Activated naive CD8-positive, alpha-beta T cell treated with anti-CD3 and anti-CD28 coated beads, Interleukin-2, amount 10 ng/mL, durations not matched to agents 7 days and 5 days (primary cell): ENCODE measurements at places on chromosomes 11 and 22. TPM values are rescaled to one million over a fixed set of nuclear protein-coding genes. Genes with fewer than 3 reads are reported as not detected.
A peak's percentile ranks its signal among the peaks of the same experiment; 100 is the strongest.

Gene OR8G1
- total RNA-seq, result not detected

Gene PRRG4
- total RNA-seq, result 0.33 TPM

Gene CLDN5
- total RNA-seq, result not detected

Gene DGCR2
- 38.3 TPM for total RNA-seq

Gene GRAMD4
- total RNA-seq, result 20.2 TPM

Gene GLB1L2
- total RNA-seq, result 1.6 TPM

Gene OR52A1
- not detected for total RNA-seq

GRCh38 chr11:87394924-87395323 lies 357.2 kb downstream of the TMEM135 start:
- DNase-seq, result no peak

- DNase-seq, result peak; percentile 35
Observed at GRCh38 chr22:37259540-37260029, 15.5 kb upstream of the RAC2 start.

- no peak for DNase-seq
Observed at GRCh38 chr11:8871171-8871775, 39.7 kb upstream of the AKIP1 start.

GRCh38 chr11:124402326-124402922 lies 3.6 kb upstream of the OR8B3 start:
- DNase-seq, result peak; percentile 30

- DNase-seq, result no peak
Observed at GRCh38 chr11:101863361-101863760, 51.4 kb upstream of the CEP126 start.

- DNase-seq, result no peak
Observed at GRCh38 chr11:44716256-44716655, 10.5 kb upstream of the TSPAN18 start.

- DNase-seq, result no peak
Observed at GRCh38 chr11:90500922-90501568, 278.2 kb upstream of the CHORDC1 start.

GRCh38 chr11:87600938-87601337 lies 563.2 kb downstream of the TMEM135 start:
- DNase-seq, result no peak

DNA sequence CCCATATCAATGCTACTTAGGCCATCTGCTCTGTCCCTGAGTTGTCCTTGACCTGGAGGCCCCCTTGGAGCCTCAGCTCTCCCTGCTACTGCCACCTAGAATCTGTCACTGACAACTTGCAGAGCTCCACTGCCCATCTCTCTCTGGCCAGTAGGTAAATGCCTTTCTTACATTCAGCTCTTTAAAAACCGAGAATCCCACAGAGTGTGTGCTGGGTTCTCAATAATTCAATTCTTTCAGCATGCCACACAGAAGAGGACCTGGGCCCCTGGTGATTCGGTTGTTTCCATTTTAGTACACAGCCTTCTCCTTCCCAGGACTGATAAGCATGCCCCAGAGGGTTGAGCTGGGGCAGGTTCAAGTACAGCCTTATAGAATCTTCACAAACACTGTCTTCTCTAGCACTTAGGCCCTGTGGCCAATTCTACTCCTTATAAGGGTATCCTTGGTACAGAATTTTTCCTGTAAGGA lies 22.0 kb upstream of the IPO7 start:
- no peak for DNase-seq

DNA sequence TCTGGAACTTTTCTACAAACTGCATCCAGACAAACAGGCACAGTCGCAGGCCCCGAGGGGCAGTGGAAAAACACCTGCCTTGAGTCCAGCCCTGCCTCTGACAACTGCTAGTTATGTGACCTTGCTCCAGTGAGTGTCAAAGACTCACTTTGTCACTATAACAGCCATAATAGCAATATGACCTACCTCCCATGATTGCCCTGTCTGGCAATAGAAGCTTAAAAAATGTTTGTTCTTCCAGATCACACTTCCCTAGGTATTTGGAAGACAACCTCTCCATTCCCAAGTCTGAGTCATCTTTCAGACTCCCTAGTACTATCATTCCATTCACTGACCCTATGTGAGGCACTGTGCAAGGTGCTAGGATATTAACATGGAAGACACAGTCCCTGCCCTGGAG lies 74.5 kb downstream of the RPL27A start:
- DNase-seq, result no peak

- DNase-seq, result peak; percentile 65
Observed at GRCh38 chr11:63813563-63814382, 517 bp downstream of the SPINDOC start.

GRCh38 chr22:19688301-19689290 lies 25.7 kb upstream of the SEPTIN5 start:
- DNase-seq, result no peak

GRCh38 chr22:28297504-28297903 lies 378.4 kb upstream of the PITPNB start:
- no peak for DNase-seq

DNA sequence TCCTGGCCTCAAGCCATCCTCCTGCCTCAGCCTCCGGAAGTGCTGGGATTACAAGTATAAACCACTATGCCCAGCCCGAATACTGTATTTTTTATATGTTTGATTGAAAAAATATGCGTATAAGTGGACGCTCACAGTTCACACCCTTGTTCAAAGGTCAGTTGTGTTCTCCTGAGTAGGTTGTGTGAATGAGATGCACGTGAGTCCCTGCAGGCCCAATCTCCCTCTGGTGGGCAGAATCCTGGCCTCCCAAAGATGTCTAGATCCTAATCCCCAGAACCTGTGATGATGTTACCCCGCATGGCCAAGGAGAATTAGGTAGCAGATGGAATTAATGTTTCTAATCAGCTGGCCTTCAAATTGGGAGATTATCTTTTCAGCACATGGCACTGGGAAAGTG lies 41.9 kb downstream of the CTTN start:
- no peak for DNase-seq
